Astrocyte of the spinal cord (primary cell): ENCODE measurements at places on chromosomes 7 and 10.
A peak's percentile ranks its signal among the peaks of the same experiment; 100 is the strongest.

- no peak for DNase-seq
Observed at GRCh38 chr10:50600286-50600685, 23.5 kb downstream of the SGMS1 start.

DNA sequence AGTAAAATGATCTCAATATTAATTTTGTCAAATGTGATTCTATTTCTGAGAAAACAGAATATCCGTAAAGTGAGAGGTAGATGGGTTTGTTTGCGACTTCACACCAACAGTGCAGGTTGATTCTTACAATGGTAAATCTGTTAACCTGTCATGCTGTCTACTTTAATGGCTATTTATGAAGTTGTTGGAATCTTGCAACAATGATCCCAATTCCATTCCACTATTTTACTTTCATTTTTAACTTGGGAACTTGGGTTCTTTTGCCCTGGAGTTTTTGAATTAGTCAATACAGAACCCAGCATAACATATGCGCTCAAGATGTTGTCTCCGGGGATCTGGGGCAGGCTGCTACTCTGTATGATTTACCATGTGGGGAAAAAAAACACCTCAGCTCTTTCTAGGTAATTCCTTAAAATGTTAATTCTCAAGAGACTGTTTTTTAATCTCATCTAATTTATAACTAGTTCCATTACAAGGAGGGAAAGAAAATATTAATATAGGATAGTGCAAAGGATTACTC lies 1.2 kb downstream of the LGI1 start:
- no peak for DNase-seq

DNA sequence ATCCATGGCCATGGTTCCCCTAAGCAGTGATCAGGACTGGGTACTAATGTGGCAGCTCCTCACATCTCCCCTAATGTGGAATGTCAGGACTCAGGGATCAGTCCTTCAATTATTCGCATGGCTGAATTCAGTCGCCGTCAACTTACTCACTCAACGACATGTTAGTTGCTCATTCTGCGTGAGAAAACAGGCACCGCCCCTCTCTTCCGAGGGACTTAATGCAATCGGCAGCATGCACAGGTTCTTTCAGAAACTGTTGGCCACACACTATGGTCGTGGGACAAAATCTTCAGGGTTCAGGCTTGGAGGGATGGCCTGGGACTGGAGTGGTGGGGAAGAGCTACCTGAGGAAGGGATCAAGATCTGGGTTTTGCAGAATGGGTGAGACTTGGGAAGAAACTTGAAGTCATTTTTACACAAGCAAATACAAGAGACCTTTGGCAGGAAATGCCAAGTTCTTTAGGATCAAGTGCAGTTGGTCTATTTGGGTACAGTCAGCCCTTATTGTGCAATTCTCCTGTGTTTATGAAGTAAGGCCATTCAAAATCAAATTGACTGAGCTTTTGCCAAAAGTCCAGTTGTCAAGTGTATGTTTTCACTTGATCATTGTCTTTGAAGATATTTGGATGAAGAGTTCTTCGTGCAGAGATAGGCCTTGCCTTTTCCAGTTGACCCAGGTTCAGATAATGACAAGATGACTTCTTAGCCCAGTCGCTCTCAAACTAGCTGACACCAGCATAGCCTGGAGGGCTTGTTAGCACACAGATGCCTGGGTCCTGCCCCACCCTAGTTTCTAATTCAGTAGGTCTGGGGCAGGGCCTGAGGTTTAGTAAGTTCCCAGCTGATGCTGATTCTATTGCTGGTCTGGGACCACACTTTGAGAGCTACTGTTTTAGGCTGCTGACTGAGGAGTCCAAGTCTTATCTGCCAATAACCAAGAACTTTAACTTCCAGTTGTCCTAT lies 48.5 kb downstream of the LRRC18 start:
- no peak for DNase-seq

- DNase-seq = no peak
Observed at GRCh38 chr7:78490524-78490923, 692.0 kb downstream of the PHTF2 start.

DNA sequence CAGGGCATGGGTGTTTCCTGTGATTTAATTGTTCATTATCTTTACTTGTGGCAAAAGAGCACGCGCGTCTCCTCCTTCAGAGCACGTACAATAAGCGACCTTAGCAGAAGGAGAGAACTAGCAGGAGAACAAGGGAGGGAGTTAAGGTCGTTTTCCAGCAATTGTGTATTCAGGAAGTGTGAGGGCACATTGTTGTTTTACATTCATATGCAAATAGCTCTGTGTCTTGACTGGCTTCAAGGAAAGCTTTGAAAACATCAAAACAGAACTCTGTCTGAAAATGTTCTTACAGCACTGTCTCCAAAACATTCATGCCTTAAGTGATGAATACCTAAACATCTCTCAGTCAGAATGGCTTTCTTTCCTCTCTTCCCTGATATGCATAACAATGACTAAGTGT lies 499.1 kb downstream of the ACTR3B start:
- no peak for DNase-seq

- no peak for DNase-seq
Observed at GRCh38 chr10:47169581-47169980, 130.4 kb upstream of the GDF10 start.

DNA sequence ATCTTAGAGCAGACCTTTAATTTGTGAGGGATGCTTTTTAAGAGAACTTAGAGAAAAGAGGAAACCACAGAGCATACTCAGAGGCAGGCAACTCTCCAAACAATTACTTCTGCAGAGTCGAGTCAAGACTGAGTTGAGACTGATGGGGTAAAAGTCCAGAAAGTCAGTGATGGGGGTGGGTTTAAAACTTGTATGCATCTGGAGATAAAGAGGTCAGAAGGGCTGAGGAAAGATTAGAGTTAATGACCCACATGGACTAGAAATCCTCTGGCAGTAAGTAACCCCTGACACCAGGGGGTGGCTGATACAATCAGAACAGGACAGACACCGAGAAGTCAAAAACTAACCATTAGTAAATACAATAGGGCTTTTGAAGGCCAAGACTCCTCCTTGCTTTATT lies 42.4 kb upstream of the SEPTIN7 start:
- DNase-seq = no peak

GRCh38 chr7:137667633-137668387 lies 179.0 kb downstream of the DGKI start:
- peak; percentile 84 for DNase-seq

GRCh38 chr10:62761115-62761514 lies 43.4 kb upstream of the ADO start:
- DNase-seq = no peak

- no peak for DNase-seq
Observed at GRCh38 chr10:5479481-5480161, 19.7 kb downstream of the CALML5 start.

GRCh38 chr7:142873281-142873784 lies 12.2 kb downstream of the TRPV6 start:
- DNase-seq = no peak

GRCh38 chr7:43212921-43213320 lies 100.5 kb downstream of the HECW1 start:
- no peak for DNase-seq

GRCh38 chr10:53298443-53298842 lies 525.9 kb upstream of the MBL2 start:
- DNase-seq = no peak

- peak; percentile 98 for DNase-seq
Observed at GRCh38 chr10:51389415-51390321, 309.7 kb downstream of the CSTF2T start.

DNA sequence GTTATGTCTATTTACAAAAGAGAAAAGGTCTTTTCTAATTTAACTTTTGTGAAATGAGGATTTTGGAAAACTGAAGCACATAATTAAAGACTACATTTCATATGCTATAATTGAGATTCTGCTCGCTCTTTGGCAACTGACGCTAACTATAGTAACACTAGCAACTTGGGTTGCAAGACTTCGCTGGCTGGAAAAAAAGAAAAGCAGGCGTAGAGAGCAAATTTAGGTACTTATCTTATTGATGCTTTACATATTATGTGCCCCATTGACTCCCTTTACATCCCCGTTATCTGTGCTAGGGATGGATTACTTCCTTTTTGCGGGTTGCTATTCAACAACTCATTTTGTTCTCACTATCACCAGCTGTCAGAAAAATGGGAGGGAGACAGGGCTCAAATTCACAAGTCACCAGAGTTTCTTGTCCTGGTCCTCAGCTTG lies 10.5 kb downstream of the SEMA3C start:
- no peak for DNase-seq

- no peak for DNase-seq
Observed at GRCh38 chr10:1308962-1309616, 252.9 kb downstream of the WDR37 start.

DNA sequence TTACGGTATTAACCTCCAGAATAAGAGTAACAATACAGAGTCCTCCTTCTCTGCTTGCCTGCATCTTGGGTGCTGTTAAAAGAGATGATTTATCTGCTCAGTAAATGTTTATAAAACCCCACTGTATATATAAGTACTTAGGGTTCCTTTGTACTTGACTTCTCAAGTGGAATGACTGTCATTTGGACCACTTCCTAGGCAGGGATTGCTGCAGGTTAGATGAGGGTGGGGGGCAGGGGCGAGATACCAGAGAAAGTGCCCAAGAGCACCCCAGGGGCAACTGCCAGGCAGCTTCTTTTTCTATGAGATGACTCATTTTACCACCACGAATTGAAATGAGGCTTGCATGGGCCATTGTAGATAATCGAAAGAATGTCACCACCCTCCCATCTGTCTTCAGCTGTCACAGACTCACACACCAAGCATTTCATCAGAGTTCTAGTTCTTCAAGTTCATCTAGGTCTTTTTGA lies 421.9 kb upstream of the GALNT17 start:
- peak; percentile 82 for DNase-seq

GRCh38 chr10:62034096-62034640 lies 132.7 kb downstream of the ARID5B start:
- DNase-seq = no peak

GRCh38 chr7:121003986-121004685 lies 15.6 kb downstream of the CPED1 start:
- no peak for DNase-seq

- no peak for DNase-seq
Observed at GRCh38 chr7:128405471-128406313, 4.1 kb downstream of the IMPDH1 start.

DNA sequence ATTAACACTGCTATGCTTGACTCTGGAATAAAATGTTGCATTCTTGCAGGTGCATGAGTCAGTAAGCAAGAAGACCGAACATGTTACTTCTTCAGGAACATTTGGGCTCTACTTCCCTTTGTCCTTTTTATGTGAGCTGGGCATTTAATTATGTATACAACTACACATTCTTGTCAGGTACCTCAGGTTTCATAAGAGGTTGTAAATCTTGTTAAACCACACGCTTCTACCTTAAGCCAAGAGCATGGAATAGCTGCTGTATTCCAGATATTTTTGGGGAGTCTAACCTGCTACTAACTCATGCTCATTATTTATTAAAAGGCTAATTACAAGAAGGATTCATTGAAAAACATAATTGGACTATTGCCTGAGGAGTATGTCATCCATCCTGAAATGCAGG lies 414.2 kb upstream of the KLF6 start:
- DNase-seq = no peak

DNA sequence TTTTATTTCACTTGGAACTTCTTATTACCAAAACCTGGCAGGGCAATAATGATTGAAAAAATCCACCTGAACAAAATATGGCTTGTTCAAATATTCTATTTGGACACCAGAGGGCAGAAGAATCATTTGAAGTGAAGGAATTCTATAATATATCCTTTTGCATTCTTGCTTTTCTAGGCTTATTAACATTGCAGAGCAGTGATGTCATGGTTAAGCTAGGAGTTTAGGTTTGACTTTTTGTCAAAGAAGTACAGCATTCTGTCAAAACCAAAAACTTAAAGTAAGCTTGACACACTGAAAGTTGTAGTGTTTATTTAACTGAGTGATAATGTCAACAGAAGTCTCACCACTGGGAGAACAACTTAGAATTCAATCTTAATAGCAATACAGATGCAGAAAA lies 156.0 kb downstream of the SEMA3D start:
- DNase-seq = peak; percentile 71

DNA sequence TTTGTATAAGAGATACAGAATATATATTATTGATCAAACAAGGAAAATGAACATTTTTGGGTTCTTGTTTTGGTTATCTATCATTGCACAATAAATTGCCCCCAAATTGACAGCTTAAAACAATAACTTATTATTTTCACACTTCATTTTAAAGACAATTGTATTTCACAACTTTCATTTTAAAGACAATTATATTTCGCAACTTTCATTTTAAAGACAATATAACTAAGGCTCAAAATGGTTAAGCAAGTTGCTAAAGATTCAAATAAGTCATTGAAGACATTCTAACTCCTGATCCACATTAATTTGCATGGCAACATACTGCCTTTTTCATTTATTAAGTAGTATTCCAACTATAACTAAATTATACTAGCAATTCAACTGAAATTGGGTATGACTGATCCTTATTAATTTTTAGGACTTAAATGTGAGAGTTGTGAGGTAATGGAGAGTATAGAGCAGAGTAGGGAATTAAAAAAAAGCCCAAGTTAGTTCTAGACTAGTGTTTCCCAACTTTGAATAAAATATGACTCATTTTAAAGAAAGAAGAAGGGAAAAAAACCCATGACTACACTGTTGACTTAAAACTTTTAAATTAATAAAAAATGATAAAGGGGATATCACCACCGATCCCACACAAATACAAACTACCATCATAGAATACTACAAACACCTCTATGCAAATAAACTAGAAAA lies 9.9 kb upstream of the STEAP2 start:
- no peak for DNase-seq

DNA sequence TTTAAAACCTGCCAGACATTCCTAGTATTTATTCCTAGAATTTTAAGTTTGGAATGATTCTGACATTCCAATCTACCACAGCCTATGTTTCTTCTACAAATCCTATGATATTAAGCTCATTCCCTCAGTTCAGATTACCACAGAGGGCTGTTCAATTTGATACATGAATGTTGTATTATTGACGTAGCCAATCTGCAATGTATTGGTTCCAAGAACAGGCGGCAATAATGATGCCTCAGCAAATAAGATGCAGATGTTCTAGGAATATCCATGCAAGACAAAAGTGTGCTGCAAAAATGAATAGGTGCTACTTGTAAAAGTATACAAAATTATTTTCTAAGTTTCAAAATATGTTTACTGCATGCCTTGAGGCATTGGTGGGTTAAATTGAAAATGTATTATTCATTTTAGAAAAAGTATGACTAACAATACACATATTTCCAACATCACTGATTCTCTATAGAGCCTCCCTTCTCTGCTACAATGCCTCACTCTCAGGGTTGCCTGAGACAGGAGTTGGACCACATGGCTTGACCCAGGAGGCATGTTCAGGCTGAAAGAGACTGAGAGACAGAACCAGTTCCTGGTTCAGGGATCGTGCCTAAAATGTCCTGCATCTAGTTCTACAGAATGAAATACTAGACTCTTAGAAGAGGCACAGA lies 94.1 kb upstream of the CREB5 start:
- no peak for DNase-seq
